HuH-7 (cell line): ENCODE measurements at places on chromosomes 7 and 10.
A peak's percentile ranks its signal among the peaks of the same experiment; 100 is the strongest.

DNA sequence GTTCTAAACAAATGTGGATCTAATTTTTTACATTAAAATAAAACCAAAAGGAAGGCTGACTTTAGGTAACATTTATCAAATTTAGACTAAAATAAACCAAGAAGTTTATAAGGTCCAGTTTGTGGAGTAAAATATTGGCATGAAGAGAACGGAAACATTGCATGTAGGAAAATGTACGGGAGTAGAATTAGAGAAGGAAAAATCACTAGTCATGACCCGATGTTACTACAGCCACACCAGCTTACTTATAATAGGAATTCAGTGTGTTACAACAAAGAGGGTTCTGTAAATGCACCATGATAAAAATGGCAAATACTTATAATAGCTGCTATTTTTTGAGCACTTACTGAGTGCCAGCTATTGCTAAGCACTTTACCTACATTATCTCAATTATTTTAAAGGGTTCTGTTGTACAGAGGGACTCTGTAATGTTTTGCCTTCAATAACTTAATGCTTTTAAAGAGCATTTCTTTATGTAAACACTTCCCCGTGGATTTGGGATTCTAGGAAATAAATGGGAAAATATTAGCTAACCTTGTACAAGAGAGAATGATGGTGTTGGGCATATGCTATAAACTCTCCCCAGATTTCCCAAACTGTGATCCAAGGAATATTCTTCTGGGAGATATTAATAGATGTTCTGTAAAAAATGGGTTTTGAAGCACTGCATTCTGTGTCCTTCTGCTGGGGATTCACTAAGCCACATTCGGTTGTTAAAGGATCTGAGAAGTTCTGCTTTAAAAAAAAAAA, 296.7 kb downstream of the BBS9 start:
- DNase-seq, result no peak

- no peak for DNase-seq
Observed at GRCh38 chr10:100928039-100928438, 15.3 kb downstream of the SLF2 start.

DNA sequence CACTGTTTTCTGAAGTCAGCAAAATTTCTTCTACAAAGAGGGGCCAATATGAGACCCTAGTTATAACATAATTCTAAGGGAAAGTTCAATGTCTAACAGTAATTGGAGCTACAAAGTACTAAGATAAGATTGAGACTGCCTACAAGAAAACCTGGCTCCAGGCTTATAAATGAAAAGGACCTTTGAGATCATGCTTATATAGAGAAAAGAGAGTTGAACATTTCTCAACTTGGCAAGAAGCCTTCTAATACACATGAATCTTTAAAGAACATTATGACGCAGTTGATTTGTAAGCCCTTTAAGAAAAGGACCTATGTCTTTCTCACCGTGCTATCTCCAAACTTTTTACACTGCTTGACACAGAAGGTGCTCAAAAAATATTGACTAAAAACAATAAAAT, 87.9 kb downstream of the TPK1 start:
- DNase-seq, result no peak

DNA sequence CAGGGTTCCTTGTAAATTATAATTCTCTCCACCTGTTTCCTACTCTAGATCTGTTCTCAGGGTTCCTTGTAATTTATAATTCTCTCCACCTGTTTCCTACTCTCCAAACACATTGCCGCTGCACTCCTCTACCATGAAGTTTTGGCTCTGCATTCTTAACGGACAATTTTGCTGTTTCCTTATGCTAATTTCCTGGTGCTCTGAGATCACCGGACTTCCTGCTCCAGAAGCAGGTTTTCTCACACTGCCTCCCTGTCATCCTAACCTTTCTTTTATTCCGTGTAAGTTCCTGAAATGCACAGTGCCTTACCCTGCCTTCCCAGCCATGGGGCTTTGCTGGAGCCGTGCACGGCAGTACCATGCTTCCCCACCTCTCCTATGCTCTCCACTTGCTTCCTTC, 256.8 kb downstream of the PLXNA4 start:
- no peak for DNase-seq

GRCh38 chr7:18770822-18771221, 275.3 kb downstream of the HDAC9 start:
- DNase-seq, result no peak

DNA sequence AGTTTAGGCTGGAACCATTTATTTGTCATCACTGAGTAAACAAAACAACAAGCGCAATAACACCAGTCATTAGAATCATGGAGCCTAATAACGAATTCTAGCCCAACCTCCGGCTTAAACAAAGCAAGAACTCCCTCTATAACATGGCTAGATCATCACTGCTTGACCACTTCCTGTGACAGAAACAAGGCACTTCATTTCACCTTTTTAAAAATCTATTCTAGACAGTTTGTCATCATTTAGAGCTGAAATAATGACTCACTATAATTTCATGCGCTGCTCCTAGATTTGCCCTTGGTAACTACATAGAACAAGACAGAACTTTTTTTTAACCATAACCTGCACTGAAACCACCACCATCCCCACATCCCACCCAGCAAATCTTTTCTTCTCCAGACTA, 81.3 kb downstream of the OSBPL3 start:
- no peak for DNase-seq

DNA sequence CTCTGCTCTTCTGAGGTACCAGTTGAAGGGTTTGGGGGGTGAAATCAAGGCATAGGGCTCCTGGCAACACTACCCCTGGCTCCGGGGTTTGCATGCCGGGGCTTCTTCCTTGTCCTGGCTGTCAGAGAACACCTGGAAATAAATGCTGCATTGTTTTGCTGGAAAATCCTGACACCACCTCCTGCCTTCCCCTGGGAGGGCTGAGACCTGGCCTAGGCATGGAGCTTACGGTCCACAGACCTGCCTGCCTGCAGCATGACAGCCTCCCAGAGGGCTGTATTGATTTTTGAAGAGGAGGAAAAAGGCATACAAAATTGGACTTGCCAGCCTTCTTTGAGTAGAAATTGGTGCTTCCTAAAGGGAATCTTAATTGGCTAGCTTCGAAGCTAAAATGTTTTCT, 227.1 kb downstream of the MGMT start:
- peak; percentile 32 for DNase-seq
